Stimulated activated CD4-positive, alpha-beta T cell treated with anti-CD3 and anti-CD28 coated beads, Interleukin-1b, Interleukin-23, amount 100 ng/mL, for 24 hours (primary cell): ENCODE measurements at places on chromosomes 16 and 17.

DNA sequence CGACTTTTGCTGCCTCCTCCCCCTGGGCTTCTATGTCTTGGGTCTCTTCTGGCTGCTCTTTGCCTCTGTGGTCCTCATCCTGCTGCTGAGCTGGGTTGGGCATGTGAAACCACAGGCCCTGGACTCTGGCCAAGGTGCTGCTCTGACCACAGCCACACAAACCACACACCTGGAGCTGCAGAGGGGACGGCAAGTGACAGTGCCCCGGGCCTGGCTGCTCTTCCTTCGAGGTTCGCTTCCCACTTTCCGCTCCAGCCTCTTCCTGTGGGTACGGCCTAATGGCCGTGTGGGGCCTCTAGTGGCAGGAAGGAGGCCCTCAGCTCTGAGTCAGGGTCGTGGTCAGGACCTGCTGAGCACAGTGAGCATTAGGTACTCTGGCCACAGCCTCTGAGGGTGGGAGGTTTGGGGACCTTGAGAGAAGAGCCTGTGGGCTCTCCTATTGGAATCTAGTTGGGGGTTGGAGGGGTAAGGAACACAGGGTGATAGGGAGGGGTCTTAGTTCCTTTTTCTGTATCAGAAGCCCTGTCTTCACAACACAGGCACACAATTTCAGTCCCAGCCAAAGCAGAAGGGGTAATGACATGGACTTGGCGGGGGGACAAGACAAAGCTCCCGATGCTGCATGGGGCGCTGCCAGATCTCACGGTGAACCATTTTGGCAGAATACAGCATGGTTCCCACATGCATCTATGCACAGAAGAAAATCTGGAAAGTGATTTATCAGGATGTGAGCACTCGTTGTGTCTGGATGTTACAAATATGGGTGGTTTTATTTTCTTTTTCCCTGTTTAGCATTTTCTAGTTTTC, 2.3 kb downstream of the GP1BA start:
- no peak for DNase-seq

GRCh38 chr16:55379371-55379770, 55.4 kb downstream of the IRX6 start:
- no peak for DNase-seq

- DNase-seq, result no peak
Observed at GRCh38 chr16:11481987-11482386, 104.7 kb downstream of the LITAF start.

- no peak for DNase-seq
Observed at GRCh38 chr16:29022196-29022595, 37.3 kb downstream of the LAT start.

GRCh38 chr16:87723226-87723623, 42.6 kb downstream of the KLHDC4 start:
- DNase-seq, result no peak
